ENCODE measurements at places on chromosomes 2 and 18.

DNA sequence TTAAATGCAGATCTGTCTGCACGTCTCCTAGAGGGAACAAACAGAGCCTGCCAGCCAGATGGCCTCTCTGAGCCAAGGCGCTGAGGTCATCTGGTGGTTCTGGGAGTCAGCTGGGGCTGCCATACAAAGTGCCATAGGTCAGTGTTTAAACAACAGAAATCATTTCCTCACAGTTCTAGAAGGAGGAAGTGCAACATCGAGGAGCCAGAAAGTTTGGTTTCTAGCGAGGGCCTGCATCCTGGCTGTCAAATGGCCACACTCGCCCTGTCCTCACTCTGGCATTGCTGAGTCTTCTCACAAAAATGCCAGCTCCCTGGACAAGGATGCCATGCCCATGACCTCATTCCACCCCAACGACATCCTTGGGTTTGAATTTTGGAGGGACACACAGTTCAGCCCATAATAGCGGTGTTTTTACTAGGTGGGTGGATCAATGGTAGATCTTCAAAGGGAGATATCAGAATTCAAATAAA, 59.6 kb downstream of the MYT1L start:
- DNase-seq, result no peak
- H3K36me3 ChIP-seq, result no peaks in the 10 kb centered on the region
- H3K4me1 ChIP-seq, result no peaks in the 10 kb centered on the region
- no peak overlapping the region for H3K4me3 ChIP-seq
- H3K27ac ChIP-seq, result no peak overlapping the region

- no peaks in the 10 kb centered on the region for H3K27me3 ChIP-seq
- no peaks in the 10 kb centered on the region for H3K36me3 ChIP-seq
- H3K4me3 ChIP-seq, result no peak overlapping the region
- no peak overlapping the region for H3K27ac ChIP-seq
- H3K4me1 ChIP-seq, result no peaks in the 10 kb centered on the region
These were observed 505.7 kb upstream of the LRATD1 start for GRCh38 chr2:14126846-14127245.

DNA sequence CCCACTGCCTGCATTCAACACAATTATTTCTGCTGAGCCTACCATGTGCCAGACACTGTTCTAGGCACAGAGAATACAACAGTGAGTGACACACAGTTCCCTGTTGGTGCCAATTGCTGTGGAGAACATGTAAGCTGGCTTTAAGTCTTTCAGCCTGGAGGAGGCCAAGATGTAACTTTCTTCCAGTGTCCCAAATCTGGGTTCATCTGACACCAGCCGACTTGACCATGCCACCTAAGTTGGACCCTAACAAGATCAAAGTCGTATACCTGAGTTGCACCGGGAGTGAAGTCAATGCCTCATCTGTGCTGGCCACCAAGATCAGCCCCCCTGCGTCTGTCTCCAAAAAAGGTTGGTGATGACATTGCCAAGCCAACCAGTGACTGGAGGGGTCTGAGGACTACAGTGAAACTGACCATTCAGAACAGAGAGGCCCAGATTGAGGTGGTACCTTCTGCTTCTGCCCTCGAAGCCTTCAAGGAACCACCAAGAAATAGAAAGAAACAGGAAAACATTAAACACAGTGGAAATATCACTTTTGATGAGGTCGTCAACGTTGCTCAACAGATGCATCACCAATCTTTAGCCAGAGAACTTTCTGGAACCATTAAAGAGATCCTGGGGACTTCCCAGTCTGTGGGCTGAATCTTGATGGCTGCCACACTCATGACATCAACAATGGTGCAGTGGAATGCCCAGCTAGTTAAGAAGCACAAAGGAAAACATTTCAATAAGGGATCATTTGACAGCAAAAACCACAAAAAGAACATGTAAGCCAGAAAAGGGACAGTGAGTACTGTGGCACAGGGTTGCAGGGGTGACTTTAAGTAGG, 6.3 kb downstream of the TRABD2A start:
- no peaks in the 10 kb centered on the region for H3K36me3 ChIP-seq
- no peaks in the 10 kb centered on the region for H3K4me1 ChIP-seq
- H3K27me3 ChIP-seq, result peaks cover 25% of the 10 kb centered on the region

DNA sequence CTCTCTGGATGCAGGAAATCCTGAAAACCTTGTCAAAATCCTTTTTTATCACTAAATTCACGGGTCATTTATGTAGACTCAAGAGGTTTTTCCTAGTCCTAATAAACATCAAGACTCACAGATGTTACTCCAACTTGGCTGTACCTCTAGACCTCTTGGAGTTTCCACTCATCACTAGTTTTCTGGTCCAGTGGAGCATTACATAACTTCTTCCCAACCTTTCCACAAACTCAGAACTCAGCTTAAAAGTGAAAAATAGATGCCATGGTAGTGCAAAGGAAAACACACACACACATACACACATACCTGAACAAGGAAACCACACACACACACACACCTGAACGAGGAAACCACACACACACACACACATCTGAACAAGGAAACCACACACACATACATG, 807.2 kb downstream of the LRP1B start:
- H3K27me3 ChIP-seq, result no peaks in the 10 kb centered on the region
- no peaks in the 10 kb centered on the region for H3K4me1 ChIP-seq
- no peaks in the 10 kb centered on the region for H3K36me3 ChIP-seq
- no peak overlapping the region for H3K27ac ChIP-seq
- DNase-seq, result no peak
- H3K4me3 ChIP-seq, result no peak overlapping the region

DNA sequence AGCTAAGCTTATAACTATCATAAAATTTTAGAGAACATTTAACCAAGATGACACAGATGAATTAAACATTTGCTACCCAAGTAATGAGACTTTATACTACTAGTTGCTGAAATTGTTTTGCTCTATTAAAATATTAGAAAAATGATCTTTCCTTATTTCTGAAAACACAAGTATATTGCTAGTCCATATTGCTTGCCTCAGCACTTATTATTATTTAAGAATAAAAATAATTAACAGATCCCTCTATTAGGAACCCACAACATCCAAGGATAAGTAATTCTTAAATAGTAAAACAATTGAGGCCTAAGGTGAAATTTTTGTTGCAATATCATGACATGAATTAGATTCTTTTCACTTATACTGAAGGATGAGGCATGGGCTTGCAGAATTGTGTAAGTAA, 65.2 kb downstream of the CCDC148 start:
- no peaks in the 10 kb centered on the region for H3K36me3 ChIP-seq
- no peaks in the 10 kb centered on the region for H3K27me3 ChIP-seq
- no peak overlapping the region for H3K4me3 ChIP-seq
- H3K27ac ChIP-seq, result no peak overlapping the region
- DNase-seq, result no peak
- H3K4me1 ChIP-seq, result peaks cover 14% of the 10 kb centered on the region

- H3K27ac ChIP-seq, result peak overlapping the region; percentile 31
- H3K4me3 ChIP-seq, result no peak overlapping the region
- no peaks in the 10 kb centered on the region for H3K27me3 ChIP-seq
- H3K36me3 ChIP-seq, result no peaks in the 10 kb centered on the region
These were observed 82.1 kb downstream of the CDC42EP3 start for GRCh38 chr2:37589298-37589697.

GRCh38 chr18:36411745-36412168, 114.2 kb downstream of the FHOD3 start:
- H3K27ac ChIP-seq, result no peak overlapping the region
- H3K27me3 ChIP-seq, result no peaks in the 10 kb centered on the region
- H3K36me3 ChIP-seq, result no peaks in the 10 kb centered on the region
- H3K4me1 ChIP-seq, result peaks cover 4% of the 10 kb centered on the region
- no peak overlapping the region for H3K4me3 ChIP-seq

DNA sequence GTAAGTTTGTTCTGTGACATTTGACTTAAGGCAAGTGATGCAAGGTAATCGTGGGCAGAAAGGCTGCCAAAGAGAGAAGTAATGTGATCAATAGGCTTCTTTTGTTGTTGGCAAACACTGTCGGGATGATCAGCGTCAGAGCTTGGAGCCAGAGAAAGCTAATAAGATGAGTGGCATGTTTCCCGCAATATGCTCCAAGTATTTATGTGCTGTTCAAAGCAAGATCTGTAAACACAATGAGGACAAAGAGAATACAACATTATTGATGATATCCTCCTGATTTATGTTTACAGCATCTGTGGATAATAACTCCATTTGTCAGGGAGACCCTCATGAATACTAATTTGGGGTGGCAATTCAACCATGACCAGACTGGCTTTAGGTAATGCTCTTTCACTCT, 603.3 kb downstream of the TDRD15 start:
- no peaks in the 10 kb centered on the region for H3K4me1 ChIP-seq
- no peaks in the 10 kb centered on the region for H3K27me3 ChIP-seq
- no peak overlapping the region for H3K27ac ChIP-seq
- no peaks in the 10 kb centered on the region for H3K36me3 ChIP-seq
- DNase-seq, result no peak
- no peak overlapping the region for H3K4me3 ChIP-seq

DNA sequence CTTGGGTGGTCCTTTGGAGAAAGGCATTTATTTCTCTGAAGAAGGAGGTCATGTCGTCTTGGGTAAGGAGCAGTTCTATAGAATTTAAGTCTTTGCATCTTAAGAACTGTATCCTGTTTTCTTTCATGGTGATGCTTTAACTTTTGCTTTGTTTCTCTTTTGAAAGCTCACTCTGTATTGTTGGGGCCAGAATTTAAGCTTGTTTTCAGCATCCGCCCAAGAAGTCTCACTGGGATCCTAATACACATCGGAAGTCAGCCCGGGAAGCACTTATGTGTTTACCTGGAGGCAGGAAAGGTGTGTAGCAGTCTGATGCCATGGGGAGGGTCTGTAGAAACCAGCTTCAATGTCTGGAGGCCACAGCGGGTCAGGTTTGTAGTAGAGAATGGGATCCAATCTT, 64.7 kb upstream of the TTC39C start:
- H3K4me3 ChIP-seq, result no peak overlapping the region
- H3K27me3 ChIP-seq, result no peaks in the 10 kb centered on the region
- H3K27ac ChIP-seq, result no peak overlapping the region
- no peak for DNase-seq
- peaks cover 76% of the 10 kb centered on the region for H3K36me3 ChIP-seq
- no peaks in the 10 kb centered on the region for H3K4me1 ChIP-seq

GRCh38 chr2:128446874-128447537, 128.3 kb upstream of the HS6ST1 start:
- no peaks in the 10 kb centered on the region for H3K27me3 ChIP-seq
- DNase-seq, result no peak
- H3K27ac ChIP-seq, result no peak overlapping the region
- no peaks in the 10 kb centered on the region for H3K4me1 ChIP-seq
- no peak overlapping the region for H3K4me3 ChIP-seq

DNA sequence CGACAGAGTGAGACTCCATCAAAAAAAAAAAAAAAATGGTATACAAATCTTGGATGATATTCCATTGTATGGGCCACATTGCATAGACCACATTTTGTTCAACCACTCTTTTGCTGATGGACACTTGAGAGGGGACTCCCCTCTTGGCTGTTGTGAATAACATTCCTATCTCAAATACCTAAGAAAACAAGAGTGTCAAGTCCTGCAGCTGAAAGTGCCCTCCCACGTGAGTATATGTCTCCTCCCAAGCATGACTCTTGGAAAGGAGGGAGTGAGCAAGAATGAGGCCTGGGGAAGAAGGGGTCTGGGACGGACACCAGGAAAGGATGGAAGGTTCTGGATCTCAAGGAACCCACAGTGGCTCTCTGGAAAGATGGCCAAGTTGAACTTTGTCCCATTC, 36.0 kb upstream of the NPAS2 start:
- H3K27ac ChIP-seq, result no peak overlapping the region
- no peaks in the 10 kb centered on the region for H3K27me3 ChIP-seq
- DNase-seq, result no peak
- H3K4me3 ChIP-seq, result no peak overlapping the region
- H3K4me1 ChIP-seq, result peaks cover 38% of the 10 kb centered on the region

All from keratinocyte (primary cell).